HCT116 (cell line): ENCODE measurements at places on chromosomes 2 and 18. TPM values are rescaled to one million over a fixed set of nuclear protein-coding genes. Genes with fewer than 3 reads are reported as not detected.

DNA sequence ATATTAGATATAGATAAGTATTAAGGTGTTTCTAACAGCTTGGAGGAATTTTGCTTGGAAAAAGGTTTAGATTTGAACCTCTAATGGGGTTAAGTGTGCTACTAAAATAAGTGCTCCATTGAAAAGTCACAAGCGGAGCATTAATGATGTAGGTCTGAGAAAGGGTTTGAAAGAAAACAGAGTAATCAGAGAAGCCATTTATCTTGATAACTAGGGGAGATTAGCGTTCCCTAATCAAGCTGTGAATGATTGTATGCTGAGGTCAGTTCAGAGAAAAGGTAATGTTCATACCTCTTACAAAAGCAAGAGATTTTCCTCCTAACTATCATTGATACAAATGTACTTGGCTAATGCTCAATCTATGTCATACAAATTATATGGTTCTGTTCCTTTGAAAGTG lies 1.5 kb downstream of the ARHGAP25 start:
- no peak overlapping the region for H3K27ac ChIP-seq
- 0 out of 2 replicates have a peak, but pooled peaks cover 11% of the 10 kb centered on the region for H3K27me3 ChIP-seq
- H3K4me1 ChIP-seq: no peaks in the 10 kb centered on the region
- no peak for DNase-seq
- no peak overlapping the region for H3K4me3 ChIP-seq

DNA sequence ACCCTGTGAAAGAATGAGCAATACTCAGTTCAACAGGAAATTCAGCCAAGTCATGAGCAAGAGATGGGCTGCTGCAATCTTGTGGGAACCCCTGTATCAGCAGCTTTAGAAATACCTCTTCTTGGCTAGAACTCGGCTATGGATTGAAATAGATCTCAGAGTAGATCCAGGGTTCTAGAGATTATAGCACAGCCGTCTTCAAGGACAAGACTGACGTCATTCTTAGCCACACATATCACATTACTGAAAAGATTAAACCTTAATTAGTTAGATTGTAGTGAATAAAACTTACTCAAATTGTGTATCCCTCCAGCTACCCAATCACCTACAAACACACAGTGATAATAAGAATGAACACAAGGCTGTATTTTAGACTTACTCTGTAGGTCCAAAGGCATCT lies 776.4 kb downstream of the EPHA4 start:
- DNase-seq: no peak
- no peaks in the 10 kb centered on the region for H3K36me3 ChIP-seq
- H3K27ac ChIP-seq: no peak overlapping the region
- H3K4me3 ChIP-seq: no peak overlapping the region

- no peak overlapping the region for H3K27ac ChIP-seq
- DNase-seq: no peak
- H3K4me1 ChIP-seq: peaks cover 12% of the 10 kb centered on the region
- no peak overlapping the region for H3K4me3 ChIP-seq
- H3K27me3 ChIP-seq: no peaks in the 10 kb centered on the region
Observed at GRCh38 chr2:112708968-112709367, 11.9 kb upstream of the NT5DC4 start.

DNA sequence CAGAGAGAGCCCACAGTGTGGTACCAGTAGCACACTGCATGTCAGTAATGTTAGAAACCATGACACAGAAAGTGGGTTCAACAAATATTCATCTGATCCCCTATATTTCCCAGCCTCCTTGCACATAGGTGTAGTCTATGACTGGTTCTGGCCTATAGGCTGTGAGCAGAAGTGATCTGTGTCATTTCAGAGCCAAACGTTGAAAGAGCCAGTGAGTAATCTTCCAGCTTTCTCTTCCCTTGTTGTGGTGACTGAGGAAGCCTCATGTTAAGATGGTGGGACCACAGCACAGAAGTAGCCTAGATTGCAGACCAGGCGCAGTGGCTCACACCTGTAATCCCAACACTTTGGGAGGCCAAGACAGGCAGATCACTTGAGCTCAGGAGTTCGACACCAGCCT lies 4.1 kb downstream of the TMEM237 start:
- peaks cover 6% of the 10 kb centered on the region; the same call in 1 of the 2 replicates for H3K36me3 ChIP-seq
- no peak overlapping the region for H3K27ac ChIP-seq
- H3K4me3 ChIP-seq: no peak overlapping the region
- peaks cover 13% of the 10 kb centered on the region for H3K4me1 ChIP-seq
- no peaks in the 10 kb centered on the region for H3K27me3 ChIP-seq

Gene ZNF407
- 7.6 TPM for total RNA-seq
